ENCODE measurements at places on chromosomes 5 and 9. TPM values are rescaled to one million over a fixed set of nuclear protein-coding genes. Genes with fewer than 3 reads are reported as not detected.

The TRAF1 gene
- 2.9 TPM for total RNA-seq

The LECT2 gene
- total RNA-seq, result not detected

The SH3PXD2B gene
- 60.6 TPM for total RNA-seq

The SLC1A1 gene
- total RNA-seq, result 28.7 TPM

The TAF11L5 gene
- not detected for total RNA-seq

The IRX2 gene
- total RNA-seq, result 9.6 TPM

The MYMK gene
- total RNA-seq, result not detected

The NEUROG1 gene
- total RNA-seq, result not detected

The RACK1 gene
- 5,733 TPM for total RNA-seq

The GALNT12 gene
- 19.8 TPM for total RNA-seq

The FOXD4L3 gene
- total RNA-seq, result under 0.01 TPM

The CFAP77 gene
- not detected for total RNA-seq

The FCN2 gene
- not detected for total RNA-seq

The MED7 gene
- total RNA-seq, result 9.6 TPM

The CYLC2 gene
- total RNA-seq, result not detected

The CCDC192 gene
- not detected for total RNA-seq

The SH3TC2 gene
- 1.2 TPM for total RNA-seq

The TMEM232 gene
- 5.1 TPM for total RNA-seq

The PTCD2 gene
- 12.5 TPM for total RNA-seq

The SLC25A48 gene
- not detected for total RNA-seq

The PAPPA gene
- 26.8 TPM for total RNA-seq

The SPATA31E1 gene
- 0.59 TPM for total RNA-seq

The TTLL11 gene
- 7.7 TPM for total RNA-seq

The NSD1 gene
- total RNA-seq, result 47.9 TPM

The QRFP gene
- total RNA-seq, result not detected

The SPDL1 gene
- 20.9 TPM for total RNA-seq

The AHRR gene
- 26.4 TPM for total RNA-seq

The SLC22A5 gene
- 5.1 TPM for total RNA-seq

The FGF18 gene
- total RNA-seq, result not detected

The F2RL1 gene
- total RNA-seq, result 3.1 TPM

The EDIL3 gene
- 0.37 TPM for total RNA-seq

The MLANA gene
- 0.20 TPM for total RNA-seq

The TSSK1B gene
- 0.20 TPM for total RNA-seq

The PROB1 gene
- total RNA-seq, result 0.73 TPM

The SLC25A2 gene
- 0.39 TPM for total RNA-seq

The IL3 gene
- not detected for total RNA-seq

The SPAG8 gene
- 2.2 TPM for total RNA-seq

The SEMA4D gene
- total RNA-seq, result 0.39 TPM

The BAAT gene
- total RNA-seq, result under 0.01 TPM

Measured in subcutaneous preadipocyte (primary cell).